Activated CD4-positive, alpha-beta T cell treated with anti-CD3 and anti-CD28 coated beads for 36 hours (primary cell): ENCODE measurements at places on chromosomes 11 and 22.

GRCh38 chr11:119726150-119726553, 2.8 kb downstream of the NECTIN1 start:
- no peak for DNase-seq

DNA sequence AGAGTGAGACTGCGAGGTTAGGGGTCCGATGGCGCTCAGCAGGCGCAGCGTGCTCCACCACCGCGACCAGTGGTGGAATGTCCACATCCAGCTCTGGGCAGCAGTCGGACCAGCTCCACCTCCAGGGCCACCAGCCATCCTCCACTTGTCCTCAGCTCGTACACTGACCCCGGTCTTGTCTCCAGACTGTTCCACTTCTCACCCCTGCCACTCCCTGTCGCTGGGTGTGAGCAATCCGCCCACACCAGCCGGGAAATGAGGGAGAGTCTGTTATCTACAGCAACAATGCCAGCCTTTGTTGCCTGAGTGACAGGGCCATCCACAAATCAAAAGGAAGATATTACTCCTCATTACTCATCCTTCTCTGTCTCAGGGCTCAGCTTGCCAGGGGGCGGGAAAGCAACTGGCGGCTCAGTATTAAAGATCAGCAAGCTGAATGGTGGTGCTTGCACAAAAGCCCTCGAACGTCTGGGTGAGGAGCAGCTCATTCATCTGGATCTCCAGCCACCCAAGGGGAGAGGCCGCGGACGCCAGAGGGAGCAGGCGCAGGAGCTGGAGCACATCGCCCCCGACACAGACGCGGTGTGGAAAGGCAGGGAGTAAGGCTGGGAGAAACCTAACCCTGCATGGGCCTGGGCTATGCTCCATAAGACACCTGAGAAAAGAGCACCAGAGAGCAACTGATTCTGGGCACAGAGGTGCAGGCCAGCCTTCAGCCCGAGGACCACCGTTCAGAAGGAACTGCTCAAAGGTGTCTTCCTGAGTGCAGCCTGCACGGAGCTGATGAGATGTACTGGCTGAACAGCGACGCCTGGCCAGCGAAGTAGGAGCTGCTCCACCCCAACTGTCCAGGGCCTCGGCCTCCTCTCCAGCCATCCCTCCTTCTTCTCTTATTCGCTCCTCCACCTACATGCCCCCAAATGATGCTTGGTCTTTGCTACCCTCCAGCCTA, 21.9 kb downstream of the IGSF9B start:
- peak; percentile 66 for DNase-seq

DNA sequence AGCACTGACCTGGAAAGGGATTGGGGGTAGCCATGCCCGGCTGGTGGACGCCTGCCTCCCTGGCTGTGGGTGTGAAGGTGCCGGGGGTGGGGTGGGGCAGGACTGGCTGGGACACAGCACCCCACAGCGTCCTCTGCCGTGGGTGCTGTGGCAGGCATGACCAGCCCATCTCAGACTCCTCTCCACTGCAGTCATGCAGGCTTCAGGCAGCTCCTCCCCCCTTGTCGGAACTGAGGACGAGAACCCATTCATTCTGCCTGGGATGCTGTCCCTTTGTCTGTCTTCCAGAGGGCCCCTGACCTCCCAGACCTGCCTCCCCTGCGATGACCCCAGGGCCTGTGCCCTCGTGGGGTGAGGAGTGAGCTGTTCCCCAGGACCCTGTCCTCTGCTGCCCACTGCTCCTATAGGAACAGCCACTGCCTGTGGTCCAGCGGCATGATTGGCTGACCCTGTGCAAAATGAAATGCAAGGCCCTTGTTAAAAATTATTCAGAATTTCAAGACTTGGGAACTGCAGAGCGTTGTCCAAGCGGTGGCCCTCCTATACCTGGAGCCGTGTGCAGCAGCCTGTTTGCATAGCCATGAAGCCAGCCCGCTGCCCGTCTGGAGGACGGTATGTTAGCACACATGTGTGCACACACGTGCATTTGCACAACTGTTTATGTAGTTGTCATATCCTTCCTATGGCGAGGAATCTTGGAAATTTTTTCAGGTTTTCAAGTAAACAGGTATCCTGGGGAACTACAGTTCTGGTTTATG, 1122.3 kb downstream of the BRD1 start:
- no peak for DNase-seq

GRCh38 chr11:133215596-133216230, 316.6 kb downstream of the OPCML start:
- no peak for DNase-seq

GRCh38 chr11:94031625-94032024, 10.5 kb downstream of the HEPHL1 start:
- DNase-seq: no peak
